ENCODE measurements at places on chromosomes 16 and 17.

- DNase-seq, result no peak
These were observed 28.0 kb downstream of the ARHGAP23 start for GRCh38 chr17:38456031-38456815.

DNA sequence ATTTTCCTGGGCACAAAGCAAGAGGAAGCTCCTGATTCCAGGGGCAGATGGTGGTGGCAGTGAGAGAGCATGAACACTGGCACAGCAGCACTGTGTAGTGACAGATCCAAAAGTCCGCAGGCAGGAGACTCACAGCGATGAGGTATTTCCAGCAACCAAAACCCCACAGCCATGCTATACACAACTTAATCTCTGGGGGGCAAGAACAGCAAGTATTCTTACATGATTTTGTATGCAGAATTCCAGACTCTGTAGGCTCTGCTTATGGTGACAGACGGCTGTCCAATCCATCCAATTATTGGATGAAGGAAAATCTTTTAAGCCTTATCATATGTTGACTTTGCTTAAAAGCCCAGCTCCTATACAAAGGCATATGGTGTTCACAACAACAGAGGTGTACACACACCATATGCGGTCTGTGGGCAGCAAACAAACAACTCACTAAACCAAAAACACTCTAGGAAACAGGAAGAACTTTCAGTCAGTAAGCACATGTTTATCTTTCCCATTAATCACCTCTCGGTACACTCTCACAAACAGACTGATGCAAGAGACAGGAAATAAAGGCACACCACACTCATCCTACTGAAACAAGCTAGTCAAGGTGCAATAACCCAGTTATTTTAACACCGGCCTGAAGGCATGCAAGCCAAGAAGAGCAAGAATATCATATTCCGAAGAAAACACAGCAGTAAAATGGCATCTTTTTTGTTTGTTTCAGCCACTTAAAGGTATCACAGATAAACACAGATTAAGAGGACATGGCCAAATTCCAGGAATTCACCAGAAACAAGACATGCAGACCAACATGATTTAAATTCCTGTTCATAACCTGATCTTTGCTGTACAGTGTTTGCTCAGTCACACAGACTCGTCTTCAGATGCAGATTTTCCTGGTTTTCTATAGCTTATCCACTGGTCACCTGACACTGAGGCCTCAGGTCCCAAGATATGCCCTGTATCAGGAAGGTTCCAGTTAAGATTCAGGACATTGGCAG lies 47.8 kb downstream of the ERN1 start:
- DNase-seq, result no peak

GRCh38 chr17:56834380-56835263 lies 671 bp downstream of the DGKE start:
- DNase-seq, result peak; percentile 64

DNA sequence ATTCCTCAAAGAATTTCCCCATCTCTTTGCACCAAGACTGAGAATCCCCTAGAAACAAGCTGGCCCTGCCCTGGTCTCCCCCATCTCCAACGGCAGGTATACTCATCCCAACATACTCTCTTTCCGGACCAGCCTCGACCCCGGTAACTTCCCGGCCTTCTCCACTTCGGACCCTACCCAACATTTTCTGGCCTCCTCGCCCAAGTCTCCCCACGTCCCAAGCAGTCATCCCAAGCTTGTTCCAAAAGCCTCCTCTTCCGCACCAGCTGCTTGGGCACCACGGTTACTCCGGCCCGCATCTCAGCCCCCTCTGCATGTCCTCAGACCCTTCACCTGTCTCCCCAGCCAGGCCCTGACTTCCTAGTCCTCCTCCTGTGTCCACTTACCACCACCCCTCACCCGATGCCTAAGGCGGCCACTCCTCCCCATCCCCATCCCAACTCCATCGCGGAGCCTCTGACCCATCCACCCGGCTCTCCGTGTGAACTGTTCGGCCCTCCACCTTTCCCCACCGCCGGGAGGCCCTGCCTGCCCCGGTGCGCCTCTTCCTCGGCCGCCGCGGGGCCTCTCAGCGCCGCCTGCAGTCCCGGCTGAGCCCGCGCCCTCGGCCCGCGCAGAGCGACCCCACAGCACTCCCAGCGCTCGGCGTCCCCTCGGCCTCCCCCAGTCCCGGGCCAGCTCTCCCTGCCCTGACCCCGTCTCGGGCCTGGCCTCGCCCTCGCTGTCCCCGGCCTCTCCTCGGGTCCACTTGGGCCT lies 994 bp downstream of the PITPNA start:
- DNase-seq, result peak; percentile 12

DNA sequence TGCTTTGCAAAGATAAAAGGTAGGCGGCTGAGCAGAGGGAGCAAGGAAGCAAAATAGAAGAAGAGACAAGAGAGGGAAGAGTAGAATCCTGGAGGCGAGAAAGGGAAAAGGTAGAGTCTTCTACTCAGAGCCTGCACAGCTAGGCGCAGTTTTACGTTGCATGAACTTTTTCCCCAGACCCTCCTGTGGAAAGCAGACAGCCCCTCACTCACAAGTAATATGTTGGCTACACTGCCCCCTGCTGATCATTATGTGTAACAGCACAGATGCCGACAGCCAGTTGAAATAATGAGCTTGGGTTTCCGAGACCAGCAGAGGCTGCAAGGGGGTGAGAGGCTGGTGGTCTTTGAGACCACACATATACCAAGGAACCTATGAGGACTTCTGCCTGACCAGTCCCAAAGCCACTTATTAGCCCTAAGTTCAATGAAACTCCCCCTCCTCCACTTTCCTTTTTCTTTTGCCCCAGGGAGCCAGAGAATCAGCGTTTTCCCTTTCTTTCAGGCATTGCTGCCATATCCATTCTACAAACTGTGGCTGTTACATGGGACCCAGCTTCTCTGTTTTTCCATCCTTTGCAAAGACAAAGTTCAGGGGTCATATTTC lies 22.5 kb upstream of the CMTR2 start:
- DNase-seq, result no peak

DNA sequence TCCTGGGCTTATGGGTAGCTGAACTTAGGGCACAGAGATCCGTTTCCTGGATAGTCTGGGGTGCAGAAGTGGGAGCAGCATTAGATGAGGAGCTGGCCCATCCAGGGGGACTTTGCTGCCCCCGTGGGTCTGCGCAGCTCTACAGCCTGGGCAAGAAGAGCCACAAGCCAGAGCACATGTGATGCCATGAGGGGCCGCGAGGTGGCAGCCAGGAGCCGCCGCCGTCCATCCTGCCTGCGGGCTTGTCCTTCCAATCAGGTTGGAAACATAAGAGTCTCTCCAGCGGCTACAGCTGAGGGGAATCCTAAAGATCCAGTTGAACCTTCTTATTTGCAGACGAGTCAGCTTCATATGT lies 21.9 kb downstream of the C1QTNF1 start:
- DNase-seq, result peak; percentile 43

GRCh38 chr16:66904846-66905632 lies 13.6 kb downstream of the CDH16 start:
- no peak for DNase-seq

GRCh38 chr17:45686250-45686649 lies 97.9 kb upstream of the CRHR1 start:
- DNase-seq, result no peak

DNA sequence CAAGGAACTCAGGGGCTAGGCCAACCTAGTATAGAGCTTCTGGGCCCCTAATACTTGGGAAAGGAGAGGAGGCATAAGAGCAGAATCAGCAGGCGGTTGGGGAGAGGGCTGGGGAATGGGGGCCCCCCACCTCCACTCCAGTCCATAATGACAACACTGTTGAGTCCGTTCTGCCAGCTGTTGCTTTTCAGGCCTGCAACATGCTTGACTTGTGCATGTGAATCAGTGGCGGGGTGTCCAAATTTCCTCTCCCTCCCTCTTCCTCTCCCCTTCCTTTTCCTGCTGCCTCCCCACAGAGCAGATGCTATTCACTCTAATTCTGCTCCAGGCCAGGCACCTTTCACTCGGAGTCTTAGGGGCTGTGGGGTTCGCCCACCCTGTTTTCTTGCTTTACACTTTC lies 31.7 kb downstream of the SGSM2 start:
- no peak for DNase-seq

- no peak for DNase-seq
These were observed 18.8 kb downstream of the TNRC6A start for GRCh38 chr16:24748242-24748641.

DNA sequence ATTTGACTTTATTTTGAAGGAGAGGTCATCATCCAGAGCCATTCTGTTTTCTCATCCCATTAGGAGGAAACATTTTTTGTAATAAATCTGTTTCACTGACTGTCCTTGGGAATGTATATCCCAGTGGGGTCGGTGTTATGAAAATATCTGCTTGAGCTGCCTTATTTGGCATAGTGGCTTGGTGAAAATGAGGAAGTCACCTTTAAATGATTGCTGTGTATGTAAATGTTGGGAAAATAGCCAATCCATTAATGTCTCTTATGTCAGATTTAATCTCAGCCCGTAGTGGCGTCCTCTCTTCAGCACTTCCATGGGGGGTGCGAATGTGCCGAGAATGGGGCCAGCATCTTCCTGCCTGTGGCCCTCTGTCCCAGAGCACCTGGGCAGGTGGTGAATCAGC lies 57.6 kb downstream of the BANP start:
- no peak for DNase-seq

GRCh38 chr17:7436556-7437368 lies 1.5 kb downstream of the TMEM102 start:
- DNase-seq, result peak; percentile 73

- no peak for DNase-seq
These were observed 47.0 kb downstream of the TNFRSF13B start for GRCh38 chr17:16924696-16925440.

DNA sequence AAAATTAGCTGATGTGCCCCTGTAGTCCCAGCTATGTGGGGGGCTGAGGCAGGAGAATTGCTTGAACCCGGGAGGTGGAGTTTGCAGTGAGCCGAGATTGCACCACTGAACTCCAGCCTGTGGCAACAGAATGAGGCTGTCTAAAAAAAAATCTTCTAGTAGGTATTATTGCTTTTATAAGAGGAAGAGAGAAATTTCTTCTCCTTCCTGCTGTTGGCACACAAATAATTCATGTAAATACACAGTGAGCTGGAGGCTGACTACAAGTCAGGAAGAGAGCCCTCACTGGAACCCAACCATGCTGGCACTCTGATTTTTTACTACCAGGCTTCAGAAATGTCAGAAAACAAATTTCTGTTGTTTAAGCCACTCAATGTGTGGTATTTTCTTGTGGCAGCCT lies 6.7 kb downstream of the PRDM7 start:
- no peak for DNase-seq

DNA sequence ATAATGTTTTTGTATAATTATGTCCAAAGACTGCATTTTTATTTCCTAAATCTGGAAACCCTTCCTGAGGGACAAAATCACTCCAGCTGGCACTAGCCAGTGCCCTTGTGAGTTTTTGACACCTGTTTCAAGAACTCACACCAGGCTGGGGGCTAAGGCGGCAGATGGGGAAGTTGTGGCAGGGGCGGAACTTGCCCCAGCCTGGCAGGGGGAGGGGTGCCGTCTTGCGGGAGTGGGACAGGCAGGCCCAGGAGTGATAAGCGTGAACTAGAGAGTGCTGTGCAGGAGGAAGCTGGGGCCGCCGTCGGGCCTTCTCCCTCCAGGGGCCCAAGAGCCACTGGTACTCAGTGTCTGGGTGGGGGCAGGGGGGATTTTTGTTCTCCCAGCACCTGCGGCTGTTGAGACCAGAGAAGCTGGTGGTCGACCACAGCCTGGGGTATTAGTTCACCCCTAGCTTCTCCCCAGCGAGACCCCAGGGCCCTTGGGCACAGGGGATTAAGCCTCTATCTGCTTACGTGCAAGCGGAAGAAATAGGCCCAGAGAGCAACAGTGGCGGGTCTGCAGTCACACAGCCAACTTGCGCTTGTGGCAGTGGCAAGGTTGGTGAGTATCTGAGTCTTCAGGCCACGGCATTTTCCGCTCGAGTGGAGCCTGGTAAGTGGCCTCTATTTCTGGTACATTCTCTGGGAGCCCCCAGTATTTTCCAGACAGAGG lies 40.2 kb upstream of the PLCG2 start:
- no peak for DNase-seq

- no peak for DNase-seq
These were observed 15.8 kb downstream of the TMEM98 start for GRCh38 chr17:32943647-32944191.

DNA sequence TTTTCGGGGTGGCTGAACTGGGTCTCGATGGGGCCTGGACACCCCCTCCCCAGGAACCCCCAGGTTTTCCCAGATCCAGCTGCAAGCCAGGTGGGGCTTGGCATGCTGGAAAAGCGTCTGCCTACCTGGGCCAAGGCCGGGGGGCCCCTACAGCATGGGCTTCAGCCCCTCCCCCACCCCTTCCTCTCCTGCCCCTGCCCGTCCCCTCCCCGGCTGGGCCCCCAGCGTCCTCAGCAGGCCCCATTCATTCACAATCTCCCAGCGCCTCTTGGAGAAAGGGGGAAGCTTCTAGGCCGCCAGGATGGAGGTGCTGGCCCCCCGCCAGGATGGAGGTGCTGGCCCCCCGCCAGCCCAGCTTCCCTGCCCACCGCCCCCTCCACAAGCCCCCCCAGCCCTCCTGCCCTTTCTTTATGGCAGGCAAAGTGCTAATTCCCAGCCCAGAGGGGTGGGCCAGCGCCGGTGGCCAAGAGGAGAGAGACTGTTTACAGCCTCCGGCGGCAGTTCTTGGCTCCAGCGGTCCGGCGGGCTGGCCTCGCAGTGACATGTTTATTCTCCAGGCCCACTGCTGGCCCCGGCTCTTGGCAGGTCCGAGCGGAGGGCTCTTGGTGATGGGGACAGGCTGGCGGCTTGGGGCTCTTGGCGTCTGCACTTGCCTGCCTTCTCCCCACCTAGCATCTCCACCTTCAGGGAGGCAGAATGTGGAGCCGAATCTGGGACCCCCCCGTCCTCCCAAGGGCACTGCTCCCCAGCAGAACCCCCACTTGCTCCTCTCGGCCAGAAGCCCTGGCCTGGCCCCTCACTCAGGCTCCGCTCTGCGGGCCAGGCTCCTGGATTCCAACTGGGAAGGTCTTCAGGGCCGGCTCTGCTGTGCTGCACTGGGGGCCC lies 94.4 kb upstream of the CIBAR2 start:
- no peak for DNase-seq

- DNase-seq, result no peak
These were observed 22.8 kb downstream of the CRLF3 start for GRCh38 chr17:30801671-30802070.

DNA sequence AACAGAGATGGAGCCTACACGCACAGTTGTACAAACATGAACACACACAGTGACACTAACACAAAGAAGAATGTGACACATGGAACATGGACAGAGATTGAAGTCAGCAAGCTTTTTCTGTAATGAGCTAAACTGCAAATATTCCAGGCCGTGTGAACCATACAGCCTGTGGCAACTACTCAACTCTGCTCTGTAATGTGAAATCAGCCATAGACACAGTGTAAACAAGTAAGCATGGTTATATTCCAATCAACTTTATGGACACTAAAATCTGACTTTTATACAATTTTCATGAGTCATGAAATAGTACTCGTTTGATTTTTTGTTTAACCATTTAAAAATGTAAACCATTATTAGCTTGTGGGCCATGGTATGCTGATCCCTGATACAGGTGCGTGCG lies 120.2 kb downstream of the SMG6 start:
- no peak for DNase-seq

GRCh38 chr16:1194665-1195392 lies 30.2 kb downstream of the TPSG1 start:
- DNase-seq, result no peak

Data from activated effector memory CD4-positive, alpha-beta T cell treated with Interleukin-2 at 50 U/mL for 16 hours (primary cell).